ENCODE measurements at places on chromosomes 12 and 14.

DNA sequence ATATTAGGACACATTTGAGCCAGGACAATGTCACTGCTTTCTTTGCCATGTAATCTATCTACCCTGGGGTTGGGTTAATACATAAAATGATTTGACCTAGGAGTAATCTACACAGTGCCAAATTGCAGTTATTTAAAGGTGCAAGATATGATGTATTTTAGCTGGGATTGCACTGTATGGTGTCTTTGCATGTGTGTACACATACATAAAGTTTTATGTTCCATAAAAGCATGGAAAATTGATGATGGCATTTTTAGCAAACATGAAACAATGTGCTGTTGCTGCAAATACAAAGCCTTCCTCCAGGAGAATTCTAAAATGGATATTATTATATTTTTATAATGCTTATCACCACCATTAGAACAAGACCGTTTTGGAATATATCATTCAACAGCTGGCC lies 24.0 kb upstream of the PLBD1 start:
- DNase-seq, result no peak

DNA sequence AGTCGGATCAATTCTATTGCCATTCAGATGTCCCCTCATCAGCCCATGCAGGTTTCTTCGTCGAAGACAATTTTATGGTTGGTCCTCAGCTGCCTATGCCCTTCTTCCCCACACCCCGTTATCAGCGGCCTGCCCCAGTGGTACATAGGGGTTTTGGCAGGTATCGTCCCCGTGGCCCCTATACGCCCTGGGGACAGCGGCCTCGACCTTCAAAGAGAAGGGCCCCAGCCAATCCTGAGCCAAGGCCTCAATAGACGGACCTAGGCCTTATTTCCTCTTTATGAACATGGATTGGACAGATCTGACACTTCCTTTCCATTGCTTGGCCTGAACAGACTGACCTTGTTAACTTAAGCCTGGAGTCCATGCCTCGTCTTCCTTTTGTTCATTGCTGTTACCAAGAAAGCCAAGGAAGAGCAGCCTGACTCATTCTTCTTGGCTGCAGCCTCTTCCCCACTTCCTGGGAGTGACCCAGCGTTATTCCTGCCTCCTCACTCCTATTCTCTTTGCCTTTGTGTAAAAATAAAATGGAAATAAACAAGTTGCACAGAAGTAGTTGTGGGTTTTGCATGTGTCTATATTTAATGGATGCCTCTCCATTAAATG lies 156.5 kb upstream of the AMIGO2 start:
- no peak for DNase-seq

- no peak for DNase-seq
These were observed 4.9 kb upstream of the ASIC1 start for GRCh38 chr12:50052544-50052943.

DNA sequence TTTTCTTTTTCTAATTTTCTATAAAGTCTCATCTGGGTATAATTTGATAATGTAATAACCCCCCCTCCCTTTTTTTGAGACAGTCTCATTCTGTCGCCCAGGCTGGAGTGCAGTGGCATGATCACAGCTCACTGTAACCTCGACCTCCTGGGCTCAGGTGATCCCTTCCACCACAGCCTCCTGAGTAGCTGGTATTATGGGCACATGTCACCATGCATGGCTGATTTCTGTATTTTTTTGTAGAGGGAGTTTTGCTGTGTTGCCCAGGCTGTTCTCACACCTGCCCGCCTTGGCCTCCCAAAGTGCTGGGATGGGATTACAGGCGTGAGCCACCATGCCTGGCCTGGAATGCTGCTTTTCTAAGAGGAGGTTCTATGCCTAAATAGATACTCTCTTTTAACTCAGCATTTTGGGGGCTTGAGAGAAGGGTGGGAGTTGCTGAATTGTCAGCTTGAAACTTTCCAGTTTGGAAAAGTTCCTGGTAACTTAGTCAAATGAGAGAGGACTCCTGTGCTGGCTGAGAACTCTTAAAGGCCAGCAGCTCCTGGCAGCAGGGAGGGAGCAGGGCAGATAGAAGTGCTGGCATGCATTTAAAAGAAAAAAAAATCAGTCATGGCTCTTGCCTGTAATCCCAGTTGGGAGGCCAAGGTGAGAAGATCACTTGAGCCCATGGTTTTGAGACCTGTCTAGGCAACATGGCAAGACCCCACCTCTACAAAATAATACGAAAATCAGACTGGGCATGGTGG lies 13.0 kb downstream of the NUDT4 start:
- DNase-seq, result no peak

GRCh38 chr12:54021432-54022013 lies 6.7 kb upstream of the HOXC6 start:
- no peak for DNase-seq

DNA sequence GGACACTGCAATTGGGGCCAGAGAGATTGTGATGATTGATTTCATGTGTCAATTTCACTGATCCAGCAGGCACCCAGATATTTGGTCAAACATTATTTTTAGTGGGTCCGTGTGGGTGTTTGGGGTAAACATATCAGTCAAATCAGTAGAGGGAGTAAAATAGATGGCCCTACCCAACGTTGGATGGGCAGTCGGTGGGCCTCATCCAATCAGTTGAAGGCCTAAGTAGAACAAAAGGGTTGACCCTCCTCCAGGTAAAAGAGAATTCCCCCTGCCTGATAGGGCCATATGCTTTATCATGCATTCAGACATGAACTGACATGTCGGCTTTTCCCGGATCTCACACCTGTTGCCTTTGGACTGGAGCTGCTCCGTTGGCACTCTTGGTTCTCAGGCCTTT lies 195.1 kb upstream of the CAND1 start:
- DNase-seq, result no peak
